ENCODE measurements at places on chromosomes 6 and 20. TPM values are rescaled to one million over a fixed set of nuclear protein-coding genes. Genes with fewer than 3 reads are reported as not detected.

- no peak for DNase-seq
These were observed 228.5 kb downstream of the ZMYND8 start for GRCh38 chr20:47127999-47128398.

DNA sequence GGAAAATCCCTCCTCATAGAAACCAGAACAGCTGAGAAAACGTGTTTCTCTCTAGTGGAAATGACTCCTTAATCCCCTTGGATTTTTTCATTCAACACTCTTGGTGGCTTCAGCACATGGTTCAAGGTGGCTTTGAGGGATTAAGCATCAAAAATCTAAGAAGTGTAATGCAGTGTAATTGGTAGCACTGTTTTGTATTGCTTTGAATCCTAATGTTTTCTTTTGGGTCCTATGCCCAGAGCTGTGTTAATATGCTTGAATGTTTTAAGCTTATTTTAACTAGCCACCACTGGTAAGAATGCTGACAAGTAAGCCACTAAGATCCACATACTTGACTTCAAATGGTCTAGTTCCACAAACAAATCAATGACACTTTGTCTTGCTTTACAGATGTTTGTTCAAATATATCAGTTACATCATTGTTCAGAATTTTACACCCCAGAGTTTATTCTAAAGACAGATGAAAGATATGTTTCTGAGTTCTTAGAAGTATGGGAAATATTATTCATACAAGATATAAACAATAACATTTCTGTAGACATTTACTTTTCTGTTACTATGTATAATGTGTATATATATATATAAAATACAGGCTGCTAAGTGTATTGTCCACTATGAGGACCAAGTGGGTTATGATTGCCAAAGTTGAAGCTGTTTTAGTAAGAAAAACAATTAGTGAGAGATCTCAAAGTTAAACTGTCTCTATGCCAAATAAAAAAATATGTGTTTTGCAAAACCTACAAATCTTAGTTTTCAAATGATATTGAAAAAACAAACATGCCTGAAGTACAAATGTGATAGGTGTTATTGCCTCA lies 220.8 kb downstream of the OGFRL1 start:
- DNase-seq, result no peak

DNA sequence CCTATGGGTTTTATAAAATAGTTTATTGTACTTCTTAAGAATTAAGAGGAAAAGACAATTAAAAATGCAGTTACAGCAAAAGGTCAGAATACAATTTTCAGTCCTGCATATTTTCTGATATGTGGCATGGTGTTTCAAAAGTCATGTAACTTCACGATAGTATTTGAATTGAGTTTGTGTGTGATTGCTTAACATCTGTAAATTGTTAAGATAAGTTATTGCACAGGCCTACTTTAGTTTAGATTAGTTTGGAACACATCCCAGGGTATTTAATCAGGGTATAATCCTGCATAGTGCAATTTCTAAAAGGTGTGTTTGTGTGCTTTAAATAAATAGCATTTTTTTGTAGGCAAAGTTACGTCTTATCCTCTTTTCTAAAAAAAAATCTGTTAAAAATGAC lies 289.6 kb downstream of the RIMS1 start:
- no peak for DNase-seq

- no peak for DNase-seq
These were observed 497.2 kb upstream of the CDH4 start for GRCh38 chr20:60754856-60755255.

DNA sequence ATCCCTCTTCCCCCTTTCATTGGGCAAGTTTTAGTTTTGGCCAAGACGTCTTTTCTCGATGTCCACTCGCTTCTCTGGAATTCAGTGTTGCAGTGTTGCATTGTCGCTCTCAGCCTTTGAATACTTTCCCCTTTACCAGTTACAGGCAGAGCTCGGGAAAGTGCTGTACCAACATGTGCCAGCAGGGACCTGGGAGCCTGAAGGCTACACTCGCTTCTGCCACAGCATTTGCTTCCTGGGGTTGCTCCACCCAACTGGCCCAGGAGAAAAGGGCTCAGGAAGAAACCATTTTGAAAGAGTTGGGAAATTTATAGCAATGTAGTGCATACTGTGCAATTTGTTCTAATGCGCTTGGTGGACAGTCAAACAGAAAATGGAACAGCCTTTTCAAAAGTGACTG lies 78.6 kb downstream of the LINC00237 start:
- no peak for DNase-seq

DNA sequence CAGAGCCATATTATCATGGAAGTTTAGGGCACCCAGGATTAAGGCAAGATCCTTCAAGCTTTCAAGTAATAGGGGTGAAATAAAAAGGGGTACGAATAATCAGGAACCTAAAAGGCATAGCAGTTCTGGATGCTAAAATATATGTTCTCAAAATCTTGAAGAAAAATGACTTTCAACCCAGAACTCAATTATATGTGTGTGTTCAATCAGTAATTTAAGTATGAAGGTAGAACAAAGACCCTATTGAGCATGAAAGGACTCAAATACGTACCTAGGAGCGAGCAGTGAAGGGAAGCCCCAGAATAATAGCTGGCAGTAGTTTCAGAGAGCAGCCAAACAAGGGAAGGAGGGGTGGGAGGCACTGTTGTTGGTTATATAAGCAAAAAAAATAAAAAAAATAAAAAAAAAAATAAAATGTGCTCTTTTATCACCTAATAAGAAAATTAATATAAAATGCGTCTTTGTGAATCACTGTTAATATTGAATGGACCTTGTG lies 45.4 kb downstream of the MYO6 start:
- DNase-seq, result no peak

DNA sequence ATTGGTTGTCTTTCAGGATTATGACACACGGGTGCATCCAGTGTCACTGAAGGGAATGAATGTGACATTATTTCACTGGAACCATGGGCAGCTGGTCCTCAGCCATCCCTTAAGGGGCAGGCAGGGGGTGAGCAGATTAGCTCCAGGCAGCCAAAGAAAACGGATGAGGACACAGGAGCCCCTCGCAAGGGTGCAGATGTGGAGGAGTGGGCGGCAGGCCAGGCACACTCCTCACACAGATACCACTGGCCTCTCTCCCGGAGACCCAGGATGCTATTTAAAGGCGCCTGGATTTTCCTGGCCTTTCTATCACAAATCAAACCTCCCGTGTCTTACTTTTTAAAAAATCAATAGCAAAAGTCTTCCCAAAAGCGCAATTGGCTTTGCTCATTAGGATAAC lies 210.4 kb downstream of the TAF4 start:
- DNase-seq, result no peak

DNA sequence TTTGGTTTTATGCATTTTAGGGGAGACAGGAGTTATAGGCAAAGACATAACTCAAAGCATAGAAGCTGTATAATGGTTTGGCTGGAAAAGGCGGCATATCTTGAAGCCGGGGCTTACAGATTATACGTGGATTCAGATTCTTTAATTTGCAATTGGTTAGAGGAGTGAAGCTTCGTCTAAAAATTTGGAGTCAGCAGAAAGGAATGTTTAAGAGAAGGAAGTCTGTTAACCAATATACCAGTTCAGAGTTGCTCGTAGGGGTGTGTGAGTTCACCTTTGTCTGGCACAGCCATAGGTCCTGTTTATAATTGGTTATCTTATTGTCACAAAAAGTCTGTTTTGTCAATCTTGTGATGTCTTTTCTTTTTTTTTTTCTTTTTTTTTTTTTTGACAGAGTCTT lies 8.9 kb downstream of the ARHGAP40 start:
- no peak for DNase-seq

DNA sequence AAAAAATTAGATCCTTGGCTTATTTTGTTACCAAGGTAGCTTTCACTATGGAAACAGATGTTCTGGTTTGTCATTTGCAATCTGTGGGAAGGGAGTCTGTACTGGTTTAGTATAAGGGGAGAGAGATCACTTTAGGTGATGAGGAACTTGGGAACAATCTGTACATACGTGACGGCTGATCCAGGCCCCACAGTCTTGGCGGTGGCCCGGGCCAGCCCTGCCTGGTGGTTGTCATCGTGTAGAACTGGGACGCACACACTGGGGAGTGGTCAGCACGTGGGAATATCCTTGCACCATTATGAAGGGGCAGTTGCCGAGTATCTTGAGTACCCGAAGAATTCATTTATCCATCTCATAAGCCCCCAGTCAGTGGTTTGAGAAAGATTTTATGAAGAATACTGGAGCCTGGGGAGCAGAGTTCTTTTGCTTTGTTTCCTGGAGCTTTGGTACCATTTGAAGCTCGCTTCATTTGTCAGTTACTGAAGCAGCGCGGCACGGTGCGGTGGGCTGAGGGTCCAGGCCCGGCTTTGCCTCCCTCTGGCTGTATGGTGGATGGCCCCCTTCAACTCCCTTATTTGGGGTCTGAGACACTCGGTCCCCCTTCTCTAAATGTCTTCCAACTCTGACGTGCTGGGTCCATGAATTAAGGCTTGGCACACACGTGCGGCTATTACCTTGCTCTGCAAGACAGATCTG lies 22.8 kb upstream of the CLDN20 start:
- no peak for DNase-seq

- no peak for DNase-seq
These were observed 656.1 kb downstream of the COL12A1 start for GRCh38 chr6:74549746-74550145.

DNA sequence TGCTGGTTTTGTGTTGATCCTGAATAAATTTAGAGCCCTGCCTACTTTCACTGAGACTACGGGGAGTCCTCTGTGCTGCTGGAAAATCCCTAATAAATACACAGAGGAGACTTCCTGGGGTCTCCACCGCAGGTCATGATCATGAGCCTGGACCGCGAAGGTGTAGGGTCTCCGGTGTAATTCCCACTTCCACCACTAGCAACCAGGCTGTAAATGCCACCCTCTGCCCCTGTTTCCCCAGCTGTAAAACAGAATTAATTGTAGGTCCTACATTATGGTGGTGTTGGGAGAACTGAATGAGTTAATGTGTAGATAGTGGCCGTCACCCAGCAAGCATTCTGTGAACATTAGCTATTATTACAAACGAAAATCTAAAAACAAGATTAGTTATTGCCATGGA lies 191.6 kb upstream of the THBS2 start:
- no peak for DNase-seq

GRCh38 chr6:156852858-156853216 lies 75.7 kb downstream of the ARID1B start:
- no peak for DNase-seq

GRCh38 chr6:53983301-53983700 lies 127.9 kb upstream of the MLIP start:
- no peak for DNase-seq

- DNase-seq, result no peak
These were observed 35.7 kb upstream of the ZNF391 start for GRCh38 chr6:27352850-27353249.

HLA-DRA gene
- total RNA-seq, result not detected

PRRT1 gene
- total RNA-seq, result 3.3 TPM

SNAI1 gene
- 1.7 TPM for total RNA-seq

APCDD1L gene
- total RNA-seq, result not detected

ZC2HC1B gene
- total RNA-seq, result not detected
